ENCODE measurements at places on chromosomes 4 and X. TPM values are rescaled to one million over a fixed set of nuclear protein-coding genes. Genes with fewer than 3 reads are reported as not detected.

- no peak for DNase-seq
Measured at GRCh38 chrX:109774706-109775105, 41.6 kb upstream of the ACSL4 start.

DNA sequence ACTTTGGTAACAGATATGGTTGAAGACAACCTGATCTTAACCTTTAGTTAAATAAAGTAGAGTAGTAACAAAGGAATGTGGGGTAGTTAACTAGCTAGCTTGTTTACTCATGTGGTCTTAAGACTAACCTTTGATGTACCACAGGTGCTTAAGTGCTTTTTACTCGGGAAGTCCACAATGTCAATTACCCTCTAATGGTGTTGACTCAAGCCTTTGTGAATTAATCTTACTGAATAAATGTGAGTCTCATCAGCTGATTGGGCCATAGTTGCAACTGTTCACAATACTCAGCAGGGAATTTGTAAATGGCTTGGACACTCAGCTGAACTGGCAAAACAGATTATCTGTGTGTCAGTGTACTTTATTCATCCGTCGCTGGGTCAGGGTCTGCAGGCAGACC lies 119.0 kb upstream of the UGT8 start:
- DNase-seq: peak; percentile 13

DNA sequence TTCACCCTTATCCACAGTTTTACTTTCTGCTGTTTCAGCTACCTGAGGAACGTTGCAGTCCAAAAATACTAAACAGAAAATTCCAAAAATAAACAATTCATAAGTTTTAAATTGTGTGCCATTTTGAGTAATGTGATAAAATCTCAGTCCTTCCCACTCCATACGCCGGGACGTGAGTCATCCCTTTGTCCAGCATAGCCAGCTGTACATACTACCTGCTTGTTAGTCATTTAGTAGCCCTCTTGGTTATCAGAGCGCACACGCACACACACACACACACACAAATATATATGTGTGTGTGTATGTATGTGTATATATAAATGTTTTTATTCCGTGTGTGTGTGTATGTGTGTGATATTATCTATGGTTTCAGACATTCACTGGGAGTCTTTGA lies 4.8 kb upstream of the CCSER1 start:
- no peak for DNase-seq

GRCh38 chrX:150219374-150220185 lies 143.5 kb upstream of the MAMLD1 start:
- no peak for DNase-seq

GRCh38 chrX:50471390-50471789 lies 765 bp upstream of the DGKK start:
- DNase-seq: no peak

DNA sequence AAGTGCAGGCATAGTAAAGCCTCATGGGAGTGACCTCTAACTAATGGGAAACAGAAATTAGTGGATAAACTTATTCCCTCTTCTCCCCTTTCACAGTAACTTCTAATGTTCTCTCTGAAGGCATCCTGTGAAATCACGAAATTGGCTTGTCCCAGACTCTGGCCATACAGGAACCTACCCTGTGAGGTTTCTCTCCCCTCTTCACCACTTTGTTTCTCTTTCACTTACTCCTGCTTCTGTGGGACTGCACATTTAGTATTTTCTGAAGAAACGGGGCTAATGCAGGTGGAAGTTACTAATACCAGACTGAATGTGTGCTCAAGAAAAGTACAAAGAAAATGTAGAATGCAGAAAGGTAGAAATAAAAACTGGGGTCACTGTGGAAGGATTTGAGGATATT lies 20.0 kb downstream of the ZNF330 start:
- no peak for DNase-seq

DNA sequence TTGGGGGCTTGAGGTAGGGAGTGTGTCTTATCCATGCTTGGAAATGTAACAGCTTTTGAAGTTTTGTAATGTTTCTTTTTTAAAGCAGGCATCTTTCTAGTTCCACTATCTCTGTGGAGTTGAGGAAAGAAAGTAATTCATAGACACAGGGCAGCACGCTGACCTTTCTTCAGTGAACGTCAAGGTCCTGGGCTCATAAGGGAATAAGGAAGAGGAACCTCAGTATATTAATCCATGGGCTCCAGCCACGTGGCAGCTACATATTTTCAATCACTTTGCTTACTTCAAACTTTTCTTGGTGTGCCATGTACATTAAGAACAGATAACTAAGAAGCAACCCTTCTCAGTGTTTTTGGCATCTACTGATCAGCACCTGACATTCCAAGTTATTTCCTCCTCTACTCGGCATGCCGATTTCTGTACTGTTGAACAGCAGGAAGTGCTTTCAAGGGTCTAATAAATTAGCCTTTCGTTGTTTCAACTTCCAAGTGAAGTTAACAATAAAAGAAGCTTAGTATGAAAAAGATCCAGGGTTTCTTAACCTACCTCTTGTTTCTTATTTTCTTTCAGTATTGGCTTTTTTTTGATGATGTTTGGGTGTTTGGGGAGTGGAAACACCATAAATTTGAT lies 88.2 kb downstream of the SORBS2 start:
- no peak for DNase-seq

DNA sequence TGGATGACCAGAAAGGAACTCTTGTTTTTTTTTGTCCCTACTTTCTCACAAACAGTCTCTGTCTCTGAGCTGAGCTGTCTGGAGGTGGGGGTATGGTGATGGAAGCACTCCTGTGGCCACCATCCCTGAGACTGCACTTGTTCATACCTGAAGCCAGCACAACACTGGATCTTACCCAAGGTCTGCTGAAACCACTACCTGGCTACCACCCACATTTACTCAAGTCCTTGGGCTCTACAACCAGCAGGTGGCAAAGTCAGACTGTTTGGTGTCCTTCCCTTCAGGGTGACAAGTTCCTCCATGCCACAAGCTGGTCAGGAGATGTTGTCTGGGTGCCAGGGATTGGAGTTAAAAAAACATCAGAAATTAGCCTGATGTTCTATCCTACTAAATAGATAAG lies 89.7 kb downstream of the NEXMIF start:
- DNase-seq: peak; percentile 0

GRCh38 chrX:153981771-153982533 lies 9.4 kb downstream of the TMEM187 start:
- DNase-seq: no peak

GRCh38 chr4:18100657-18101056 lies 79.1 kb upstream of the LCORL start:
- peak; percentile 41 for DNase-seq

GRCh38 chr4:138596896-138597295 lies 354.7 kb upstream of the SLC7A11 start:
- no peak for DNase-seq

DNA sequence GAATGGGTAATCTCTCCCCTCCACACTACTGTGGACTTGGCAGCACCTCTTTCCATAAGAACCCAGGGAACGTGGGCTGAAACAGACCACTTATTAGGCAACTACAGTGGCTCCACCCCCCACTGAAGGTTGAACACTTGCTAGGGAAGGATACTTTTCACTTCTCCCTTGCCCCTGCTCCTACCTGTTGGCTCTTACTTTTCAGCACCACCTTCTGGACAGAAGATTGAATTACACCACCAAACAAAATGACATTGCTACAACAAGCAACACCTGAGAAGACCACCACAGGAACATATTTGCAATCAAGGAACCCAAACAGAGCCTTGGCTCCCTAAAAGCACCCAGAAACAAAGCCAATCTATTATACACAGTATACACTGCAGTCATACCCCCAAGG lies 132.1 kb upstream of the CXCL13 start:
- DNase-seq: no peak

Gene MYOZ2
- 0.63 TPM for polyA plus RNA-seq

Gene ARHGAP6
- polyA plus RNA-seq: 5.1 TPM

Gene GTPBP6
- 48.5 TPM for polyA plus RNA-seq

Gene USP27X
- 6.5 TPM for polyA plus RNA-seq

Gene SPATA18
- 0.78 TPM for polyA plus RNA-seq

Gene TLR1
- polyA plus RNA-seq: 4.3 TPM

Gene USP26
- polyA plus RNA-seq: not detected

Gene SUPT20HL2
- polyA plus RNA-seq: 0.04 TPM

Gene SYNPO2
- polyA plus RNA-seq: 81.2 TPM

Gene OCRL
- 23.6 TPM for polyA plus RNA-seq

Data from large intestine (tissue), 12 donors.